IPS DF 6.9 (cell line): ENCODE measurements at places on chromosomes 1 and 21.

- DNase-seq, result no peak
Measured at GRCh38 chr1:169483500-169483966, 2.2 kb downstream of the SLC19A2 start.

DNA sequence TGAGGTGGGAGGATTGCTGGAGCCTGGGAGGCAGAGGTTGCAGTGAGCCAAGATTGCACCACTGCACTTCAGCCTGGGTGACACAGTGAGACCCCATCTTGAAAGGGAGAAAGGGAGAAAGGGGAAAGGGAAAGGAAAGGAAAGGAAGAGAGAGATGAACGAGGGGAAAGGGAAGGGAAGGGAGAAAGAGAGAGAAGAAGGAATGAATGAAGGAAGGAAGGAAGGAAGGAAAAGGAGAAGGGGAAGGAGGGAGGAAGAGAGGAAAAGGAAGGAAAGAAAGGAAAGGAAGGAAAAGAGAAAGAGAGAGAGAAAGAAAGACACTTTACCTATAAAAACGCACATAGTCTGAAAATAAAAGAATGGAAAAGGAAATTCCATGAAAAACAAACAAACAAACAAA lies 18.0 kb downstream of the ZNF695 start:
- no peak for DNase-seq

DNA sequence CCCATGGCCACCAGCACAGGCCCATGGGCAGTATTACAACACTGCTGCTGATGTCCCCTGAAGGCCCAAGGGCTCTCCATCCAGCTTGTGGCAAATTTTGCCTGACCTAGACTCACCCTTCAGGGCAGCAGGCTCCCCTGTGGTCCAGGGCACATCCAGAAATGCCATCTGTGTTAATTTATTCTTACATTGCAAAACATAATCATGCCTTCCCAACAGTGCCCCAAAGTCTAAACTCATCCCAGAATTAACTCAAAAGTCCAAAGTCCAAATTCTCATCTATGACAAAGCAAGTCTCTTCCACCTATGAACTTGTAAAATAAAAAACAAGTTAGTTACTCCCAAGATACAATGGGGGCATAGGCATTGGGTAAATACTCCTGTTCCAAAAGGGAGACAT lies 13.3 kb downstream of the VN1R5 start:
- no peak for DNase-seq

DNA sequence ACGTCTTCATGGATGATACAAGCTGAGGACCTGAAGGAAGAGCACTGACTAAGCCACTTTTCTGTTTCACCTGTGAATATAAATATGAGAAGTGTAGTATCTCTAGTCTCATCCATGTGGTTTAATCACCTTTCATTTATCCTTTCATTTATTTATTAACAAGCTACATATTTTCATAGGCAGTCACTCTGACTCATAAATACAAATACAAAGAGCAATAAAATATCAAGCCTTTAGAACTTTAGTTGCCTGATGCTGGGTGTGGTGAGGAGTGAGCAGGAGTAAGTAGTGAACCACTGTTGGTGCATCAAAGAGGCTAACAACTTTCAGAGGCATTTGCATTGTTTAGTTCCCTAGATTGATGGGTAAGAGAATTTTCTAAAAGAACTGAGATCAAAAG lies 269.0 kb upstream of the C1orf87 start:
- no peak for DNase-seq

GRCh38 chr21:20970691-20971090 lies 27.5 kb upstream of the NCAM2 start:
- DNase-seq, result no peak

DNA sequence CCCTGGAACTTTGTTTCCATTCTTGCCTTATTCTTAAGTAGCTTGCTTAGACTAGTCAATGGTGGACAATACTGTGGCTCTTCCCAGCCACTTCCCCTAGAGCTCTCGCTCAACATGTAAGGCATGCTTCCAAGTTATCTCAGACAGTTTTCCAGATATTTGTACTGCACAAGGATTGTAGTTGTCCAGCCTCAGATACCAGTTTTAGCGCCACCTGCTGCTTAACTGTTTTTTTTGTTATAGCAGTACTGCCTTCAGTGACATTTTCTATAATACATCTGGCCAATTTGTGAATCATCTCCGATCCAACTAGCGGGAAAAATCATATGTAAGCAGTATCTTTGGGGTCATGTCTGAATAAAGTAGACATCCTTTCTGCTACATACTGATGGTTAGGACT lies 346.7 kb upstream of the ADGRL4 start:
- no peak for DNase-seq

GRCh38 chr21:37819372-37819771 lies 96.9 kb downstream of the KCNJ6 start:
- no peak for DNase-seq

- DNase-seq, result no peak
Measured at GRCh38 chr1:9269078-9269501, 23.6 kb upstream of the SPSB1 start.

DNA sequence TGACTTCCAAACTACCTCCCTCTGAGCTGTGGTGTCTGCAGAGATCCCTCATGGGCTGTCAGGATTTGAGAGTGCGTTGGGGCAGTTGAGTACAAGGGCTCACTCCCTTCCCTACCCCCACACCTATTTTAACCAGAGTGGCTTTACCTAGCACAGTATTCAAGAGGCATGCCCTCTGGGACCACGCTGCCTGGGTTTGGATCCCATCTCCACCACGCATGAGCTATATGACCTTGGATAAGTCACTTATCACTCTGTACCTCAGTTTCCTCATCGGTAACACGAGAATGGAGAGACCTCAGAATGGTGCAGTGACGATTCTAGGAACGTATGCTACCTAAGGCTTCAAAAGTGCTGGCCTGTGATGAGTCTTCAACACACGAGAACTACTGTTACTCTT lies 147.3 kb upstream of the WNT4 start:
- DNase-seq, result no peak

GRCh38 chr1:66282343-66282852 lies 251.6 kb upstream of the SGIP1 start:
- DNase-seq, result no peak

DNA sequence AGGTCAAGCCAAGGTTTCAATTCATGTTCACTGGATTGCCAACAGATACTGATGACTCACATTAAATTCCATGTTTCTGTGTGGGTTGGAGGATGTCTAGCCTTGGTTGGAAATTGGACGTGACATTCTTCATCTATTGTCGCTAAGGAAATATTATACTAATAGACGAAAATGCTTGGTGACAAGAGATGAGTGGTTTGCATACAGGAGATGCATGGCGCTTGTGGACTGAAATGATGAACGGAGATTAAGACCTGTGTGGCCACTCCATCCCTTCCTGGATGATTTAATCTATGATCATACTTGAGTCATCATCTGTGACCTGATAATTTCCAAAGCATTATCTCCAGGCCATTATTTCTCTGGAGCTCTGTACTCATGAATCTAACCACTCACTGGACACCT lies 97.0 kb upstream of the CD34 start:
- no peak for DNase-seq

GRCh38 chr1:66618390-66618789 lies 84.4 kb downstream of the SGIP1 start:
- DNase-seq, result no peak

DNA sequence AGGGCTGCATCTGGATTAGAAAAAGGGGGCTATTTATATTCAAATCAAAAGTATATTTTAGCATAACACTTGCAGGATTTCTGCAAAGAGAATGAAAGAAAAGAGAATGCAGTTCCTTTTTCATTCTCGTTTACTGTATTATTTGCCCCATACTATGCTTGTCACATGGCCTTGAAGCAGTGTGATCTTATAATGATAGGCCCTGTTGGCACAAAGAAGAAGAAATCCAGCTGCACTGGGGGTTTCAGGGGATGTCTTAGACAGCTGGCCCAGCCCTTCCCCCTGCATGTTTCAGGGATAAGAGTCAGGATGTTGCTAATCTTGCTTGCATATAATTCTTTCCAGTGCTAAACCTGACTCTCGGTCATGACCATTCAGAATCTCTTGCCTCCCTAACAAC lies 369.5 kb downstream of the SEC16B start:
- DNase-seq, result no peak

DNA sequence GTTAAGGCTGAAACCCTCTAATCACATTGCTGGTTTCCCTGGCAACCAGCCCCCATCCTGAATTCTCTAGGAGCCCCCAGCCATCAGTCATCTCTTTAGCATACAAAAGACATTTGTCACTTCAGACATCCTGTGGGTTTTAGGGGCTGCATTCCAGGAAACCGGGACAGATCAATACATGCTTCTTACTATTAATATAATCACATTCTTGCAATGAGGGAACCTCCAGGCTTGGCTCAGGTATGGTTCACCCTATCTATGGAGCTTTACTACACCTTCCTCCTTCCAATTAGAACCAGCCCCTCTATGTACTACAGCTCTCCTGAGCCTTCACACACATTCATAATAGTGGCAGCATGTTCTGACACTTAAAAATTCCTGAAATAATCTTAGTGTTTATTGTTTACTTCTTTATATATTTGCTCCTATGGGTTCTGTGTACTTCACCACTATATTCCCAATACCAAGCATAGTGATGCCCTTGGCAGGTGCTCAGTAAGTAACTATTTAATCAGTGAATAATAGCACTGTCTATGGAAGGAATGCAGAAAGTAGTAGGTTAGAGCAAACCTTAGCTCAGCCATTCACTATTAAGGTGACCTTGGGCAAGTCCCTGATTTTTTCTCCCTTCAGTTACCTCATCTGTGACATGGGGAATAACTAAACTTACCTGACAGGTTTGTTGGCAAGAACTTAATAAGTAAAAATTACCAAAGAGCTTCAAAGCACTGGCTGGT lies 59.6 kb downstream of the ZNF678 start:
- DNase-seq, result no peak

DNA sequence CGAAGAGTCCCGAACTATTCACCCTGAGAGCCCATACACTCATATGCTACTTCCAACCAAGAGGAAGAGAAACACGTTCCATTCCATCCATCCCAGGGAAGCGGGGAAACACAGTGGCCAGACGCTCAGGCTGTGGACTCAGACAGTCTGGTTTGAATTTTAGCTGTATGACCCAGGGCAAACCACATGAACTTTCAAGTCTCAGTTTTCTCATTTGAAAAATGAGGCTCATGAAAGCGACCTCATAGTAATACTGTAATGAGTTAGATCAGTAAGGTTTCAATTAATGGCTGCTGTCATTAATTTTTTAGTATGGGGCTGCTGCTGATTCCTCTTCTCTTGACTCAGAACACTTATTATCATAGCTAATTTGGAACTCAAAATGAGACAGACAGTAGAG lies 1.5 kb downstream of the FCRL4 start:
- DNase-seq, result no peak

- DNase-seq, result no peak
Measured at GRCh38 chr1:151290709-151291303, 8.7 kb downstream of the ZNF687 start.

DNA sequence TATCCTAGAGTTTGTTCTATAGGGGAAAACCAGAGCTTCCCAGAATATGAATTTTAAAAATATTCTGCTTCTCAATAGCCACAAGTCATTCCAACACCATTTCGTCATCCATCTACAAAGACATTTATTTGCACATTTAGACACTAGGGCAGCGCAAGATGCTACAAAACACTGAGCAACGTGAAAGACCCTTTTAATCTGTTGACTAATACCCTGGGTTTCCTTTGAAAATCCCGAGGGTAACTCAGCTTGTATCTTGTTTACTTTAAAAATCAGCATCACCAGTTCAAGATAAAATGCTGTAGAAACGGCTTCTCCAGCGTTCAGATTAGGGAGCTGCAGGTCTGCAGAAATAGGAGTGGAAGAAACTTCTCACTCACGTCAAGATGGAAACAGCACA lies 13.5 kb downstream of the PDPN start:
- no peak for DNase-seq
